Common myeloid progenitor, CD34-positive (primary cell): ENCODE measurements at places on chromosomes 1 and 21.

GRCh38 chr21:18370301-18370700, 33.3 kb downstream of the TMPRSS15 start:
- H3K4me1 ChIP-seq: no peaks in the 10 kb centered on the region
- H3K36me3 ChIP-seq: no peaks in the 10 kb centered on the region

- peaks cover 12% of the 10 kb centered on the region for H3K4me1 ChIP-seq
- H3K4me3 ChIP-seq: no peak overlapping the region
- H3K27ac ChIP-seq: no peak overlapping the region
- H3K36me3 ChIP-seq: no peaks in the 10 kb centered on the region
- H3K27me3 ChIP-seq: no peaks in the 10 kb centered on the region
Observed at GRCh38 chr1:86507935-86508582, 38.8 kb upstream of the CLCA4 start.

DNA sequence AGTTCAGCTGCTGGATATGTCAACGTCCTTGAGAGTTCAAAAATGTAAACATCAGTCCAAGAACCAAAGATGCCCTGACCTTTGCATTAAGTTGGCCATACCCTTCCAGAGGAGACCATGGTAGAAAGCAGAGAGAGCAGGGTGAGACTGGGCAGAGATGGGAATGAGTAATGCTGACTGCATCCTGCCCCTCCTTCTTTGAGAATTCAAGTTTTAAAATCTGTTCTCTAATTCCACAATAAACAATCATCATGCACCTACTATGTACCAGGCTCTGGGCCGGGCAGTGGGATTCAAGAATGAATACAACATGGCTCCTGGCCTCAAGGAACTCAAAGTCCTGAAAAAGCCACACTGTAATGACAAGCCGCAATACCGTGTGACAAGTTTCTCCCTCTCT, 3.9 kb upstream of the HAO2 start:
- H3K36me3 ChIP-seq: no peaks in the 10 kb centered on the region
- no peak overlapping the region for H3K27ac ChIP-seq
- H3K27me3 ChIP-seq: no peaks in the 10 kb centered on the region
- H3K4me3 ChIP-seq: no peak overlapping the region
- no peak for DNase-seq

DNA sequence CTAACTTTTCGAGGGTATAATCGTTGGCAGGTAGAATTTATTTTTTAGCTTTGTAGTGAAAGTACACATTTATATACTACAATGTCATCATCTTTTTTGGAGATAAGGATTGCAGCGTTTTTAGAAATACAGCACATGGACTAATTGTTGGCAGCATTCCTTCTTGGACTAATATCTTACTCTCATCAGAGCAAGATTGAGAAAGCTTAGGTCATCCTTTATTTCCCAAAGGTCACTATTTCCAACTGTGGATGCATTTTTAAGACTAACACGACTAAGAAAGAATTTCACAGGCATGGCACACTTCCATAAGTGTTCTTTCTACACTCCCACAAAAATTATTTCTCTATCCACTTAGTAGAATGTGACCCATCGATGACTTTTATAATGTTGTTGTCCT, 732.3 kb downstream of the NCAM2 start:
- no peaks in the 10 kb centered on the region for H3K4me1 ChIP-seq
- no peaks in the 10 kb centered on the region for H3K36me3 ChIP-seq
- no peak for DNase-seq
- H3K27ac ChIP-seq: no peak overlapping the region
- H3K4me3 ChIP-seq: no peak overlapping the region

GRCh38 chr1:77292551-77292950, 10.7 kb downstream of the AK5 start:
- no peak overlapping the region for H3K4me3 ChIP-seq
- no peak overlapping the region for H3K27ac ChIP-seq
- H3K4me1 ChIP-seq: no peaks in the 10 kb centered on the region
- no peaks in the 10 kb centered on the region for H3K27me3 ChIP-seq
- H3K36me3 ChIP-seq: no peaks in the 10 kb centered on the region

- H3K36me3 ChIP-seq: no peaks in the 10 kb centered on the region
- DNase-seq: no peak
- no peaks in the 10 kb centered on the region for H3K4me1 ChIP-seq
- H3K27me3 ChIP-seq: no peaks in the 10 kb centered on the region
- no peak overlapping the region for H3K4me3 ChIP-seq
- no peak overlapping the region for H3K27ac ChIP-seq
Observed at GRCh38 chr1:231976231-231976630, 349.6 kb downstream of the DISC1 start.

DNA sequence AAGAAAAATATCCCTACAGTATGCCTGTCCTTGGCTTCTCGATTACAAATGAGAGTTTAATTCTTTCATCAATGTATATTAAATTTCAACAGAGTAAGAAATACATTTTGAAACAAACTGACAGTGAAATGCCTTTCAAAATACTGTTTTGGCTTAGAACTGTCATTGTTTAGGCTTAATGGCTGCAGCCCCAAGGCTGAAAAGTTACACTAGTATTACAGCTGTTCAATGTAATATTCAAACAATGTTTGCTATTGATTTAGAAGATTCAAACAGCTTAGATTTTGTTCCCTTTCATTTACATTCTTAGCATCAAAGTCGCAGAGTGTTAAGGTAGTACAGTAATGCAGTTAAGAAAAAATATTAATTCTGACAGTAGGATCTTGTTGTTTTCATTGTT, 882.9 kb upstream of the ADGRL2 start:
- H3K4me3 ChIP-seq: no peak overlapping the region
- H3K36me3 ChIP-seq: no peaks in the 10 kb centered on the region
- H3K27me3 ChIP-seq: no peaks in the 10 kb centered on the region
- H3K4me1 ChIP-seq: no peaks in the 10 kb centered on the region
- no peak for DNase-seq

- H3K27ac ChIP-seq: peak overlapping the region; percentile 82
- no peaks in the 10 kb centered on the region for H3K36me3 ChIP-seq
- H3K4me3 ChIP-seq: no peak overlapping the region
- no peaks in the 10 kb centered on the region for H3K27me3 ChIP-seq
- H3K4me1 ChIP-seq: no peaks in the 10 kb centered on the region
Observed at GRCh38 chr1:12447307-12447706, 170.7 kb downstream of the DHRS3 start.

DNA sequence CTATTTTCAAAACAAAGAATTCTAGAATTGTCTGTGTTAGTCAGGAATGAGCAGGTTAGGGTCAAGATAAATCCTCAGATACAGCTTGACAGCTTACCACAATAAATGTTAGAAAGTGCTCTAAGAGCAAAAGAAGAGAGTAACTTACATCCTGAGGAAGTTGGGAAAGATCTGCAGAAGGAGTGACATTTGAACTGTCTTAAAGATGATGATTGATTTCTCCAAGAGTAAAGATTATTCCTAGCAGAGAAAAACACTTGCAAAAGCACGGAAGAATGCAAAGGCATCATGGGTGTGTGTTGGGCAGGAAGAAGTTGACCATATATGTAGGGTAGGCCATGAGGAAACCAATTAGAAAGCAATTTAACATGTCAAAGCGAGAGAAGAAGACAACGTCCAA, 175.4 kb downstream of the LRRC7 start:
- H3K4me3 ChIP-seq: no peak overlapping the region
- H3K27ac ChIP-seq: no peak overlapping the region
- no peaks in the 10 kb centered on the region for H3K36me3 ChIP-seq

DNA sequence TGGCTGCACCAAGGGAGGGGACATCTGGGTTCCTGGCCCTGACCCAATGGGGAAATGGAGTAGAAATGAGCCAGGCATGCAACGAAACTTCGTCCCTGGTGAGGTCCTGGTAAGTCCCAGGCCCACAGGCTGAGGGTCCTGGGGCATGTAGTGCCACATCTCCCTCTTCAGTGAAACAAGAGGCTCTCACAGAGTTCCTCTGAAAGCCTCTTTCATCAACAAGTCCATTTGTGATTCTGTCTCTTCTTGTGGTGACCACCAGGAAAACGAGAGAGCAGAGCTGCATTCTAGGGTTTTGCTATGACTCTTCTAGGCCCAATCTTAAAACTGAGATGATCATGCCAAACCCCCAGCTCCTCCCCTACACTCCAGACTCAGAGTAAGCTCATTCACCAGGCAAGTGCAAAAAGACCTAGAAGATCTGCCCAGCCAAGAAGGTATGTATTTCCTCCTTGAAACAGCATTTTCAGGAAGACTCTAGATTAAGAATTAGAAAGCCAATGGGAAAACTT, 24.3 kb upstream of the RNF220 start:
- no peak overlapping the region for H3K27ac ChIP-seq
- no peak overlapping the region for H3K4me3 ChIP-seq
- no peak for DNase-seq
- H3K27me3 ChIP-seq: peaks cover 1% of the 10 kb centered on the region
- no peaks in the 10 kb centered on the region for H3K36me3 ChIP-seq

GRCh38 chr1:25122747-25123146, 109.6 kb downstream of the SYF2 start:
- DNase-seq: no peak
- no peak overlapping the region for H3K4me3 ChIP-seq
- no peaks in the 10 kb centered on the region for H3K4me1 ChIP-seq
- no peaks in the 10 kb centered on the region for H3K36me3 ChIP-seq

GRCh38 chr1:207646944-207647579, 2.1 kb downstream of the CR1L start:
- H3K4me1 ChIP-seq: peaks cover 6% of the 10 kb centered on the region
- no peak overlapping the region for H3K4me3 ChIP-seq
- peaks cover 5% of the 10 kb centered on the region for H3K27me3 ChIP-seq

- no peak overlapping the region for H3K27ac ChIP-seq
- no peaks in the 10 kb centered on the region for H3K27me3 ChIP-seq
- H3K36me3 ChIP-seq: peaks cover 8% of the 10 kb centered on the region
- no peak overlapping the region for H3K4me3 ChIP-seq
Observed at GRCh38 chr1:184947497-184948256, 26.6 kb downstream of the NIBAN1 start.

DNA sequence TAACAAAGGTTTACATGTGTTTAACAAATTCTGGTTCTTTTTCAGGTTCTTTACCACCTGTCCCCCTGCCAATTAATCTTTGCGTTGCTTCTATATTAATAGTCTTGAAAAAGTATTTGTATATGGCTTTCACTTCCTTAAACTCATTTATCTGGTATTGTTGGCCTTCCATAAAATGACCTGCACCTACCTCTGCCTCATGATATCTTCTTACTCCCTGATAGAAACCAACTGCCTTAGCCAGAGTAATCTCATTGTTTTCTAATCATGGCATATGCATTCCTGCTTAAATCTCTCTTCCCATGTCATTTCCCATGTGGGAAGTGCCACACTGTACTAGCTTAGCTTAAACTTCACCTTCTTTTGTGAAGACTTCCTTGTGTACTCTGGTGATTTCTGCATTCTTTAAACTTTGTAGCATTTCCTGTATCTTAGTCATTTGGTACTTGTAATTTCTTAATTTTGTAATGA, 8.7 kb downstream of the SMG7 start:
- H3K27me3 ChIP-seq: no peaks in the 10 kb centered on the region
- H3K4me1 ChIP-seq: peaks cover 32% of the 10 kb centered on the region
- H3K27ac ChIP-seq: no peak overlapping the region

GRCh38 chr1:184503221-184503749, 116.5 kb downstream of the C1orf21 start:
- H3K27me3 ChIP-seq: no peaks in the 10 kb centered on the region
- DNase-seq: no peak
- peaks cover 13% of the 10 kb centered on the region for H3K4me1 ChIP-seq
- H3K27ac ChIP-seq: no peak overlapping the region
- H3K36me3 ChIP-seq: no peaks in the 10 kb centered on the region
- H3K4me3 ChIP-seq: no peak overlapping the region

DNA sequence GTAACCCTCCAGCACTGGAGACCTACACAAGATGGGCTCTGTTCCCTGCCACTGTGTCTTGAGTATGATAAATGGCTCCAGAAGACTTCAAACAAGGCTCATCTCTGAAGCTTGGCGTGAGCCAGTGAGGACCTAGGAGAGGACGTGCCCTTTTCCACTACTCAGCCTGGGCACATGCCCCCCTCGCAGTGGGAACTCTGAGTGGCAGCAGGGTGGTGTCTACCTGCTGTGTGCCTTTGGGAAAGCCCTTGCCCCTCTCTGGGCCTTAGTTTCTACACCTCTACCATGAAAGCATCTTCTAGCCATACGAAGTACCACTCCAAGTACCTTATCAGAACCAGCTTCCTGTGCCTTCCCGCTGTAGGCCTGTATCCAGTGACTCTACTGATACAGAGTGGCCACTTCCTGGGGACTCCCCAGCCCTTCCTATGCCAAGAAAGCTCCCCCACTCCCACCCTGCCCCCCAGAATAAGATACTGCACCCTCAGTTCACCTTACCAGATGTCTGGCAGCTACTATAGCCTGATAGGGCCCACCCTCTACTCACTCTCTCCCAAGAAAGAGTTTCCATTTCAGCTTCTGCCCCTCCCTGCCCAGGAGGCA, 3.1 kb upstream of the MOB3C start:
- no peak overlapping the region for H3K27ac ChIP-seq
- H3K4me3 ChIP-seq: no peak overlapping the region
- no peaks in the 10 kb centered on the region for H3K27me3 ChIP-seq
- H3K4me1 ChIP-seq: peaks cover 23% of the 10 kb centered on the region
- no peaks in the 10 kb centered on the region for H3K36me3 ChIP-seq

GRCh38 chr1:10308001-10308400, 90.9 kb upstream of the PGD start:
- no peaks in the 10 kb centered on the region for H3K27me3 ChIP-seq
- no peak overlapping the region for H3K4me3 ChIP-seq
- DNase-seq: no peak

DNA sequence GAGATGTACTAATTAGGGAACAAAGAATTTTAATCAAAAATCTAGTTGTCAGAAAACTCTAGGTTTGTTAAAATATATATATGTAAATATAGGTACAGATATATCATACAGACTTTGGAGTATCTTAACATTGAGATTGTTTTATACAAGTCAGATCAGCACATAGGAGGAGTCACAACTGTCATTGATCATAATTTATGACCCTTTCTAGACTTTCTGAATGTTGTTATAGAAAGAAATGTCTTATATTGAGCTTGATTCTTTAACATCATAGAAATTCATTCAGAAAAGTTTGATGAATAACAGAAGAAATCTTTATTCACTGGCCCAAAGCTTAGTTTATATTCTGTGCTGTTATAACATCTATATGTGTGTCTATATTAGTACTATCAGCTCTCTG, 185.8 kb downstream of the SDCCAG8 start:
- no peak overlapping the region for H3K27ac ChIP-seq
- H3K27me3 ChIP-seq: no peaks in the 10 kb centered on the region
- H3K36me3 ChIP-seq: no peaks in the 10 kb centered on the region
- H3K4me3 ChIP-seq: no peak overlapping the region

DNA sequence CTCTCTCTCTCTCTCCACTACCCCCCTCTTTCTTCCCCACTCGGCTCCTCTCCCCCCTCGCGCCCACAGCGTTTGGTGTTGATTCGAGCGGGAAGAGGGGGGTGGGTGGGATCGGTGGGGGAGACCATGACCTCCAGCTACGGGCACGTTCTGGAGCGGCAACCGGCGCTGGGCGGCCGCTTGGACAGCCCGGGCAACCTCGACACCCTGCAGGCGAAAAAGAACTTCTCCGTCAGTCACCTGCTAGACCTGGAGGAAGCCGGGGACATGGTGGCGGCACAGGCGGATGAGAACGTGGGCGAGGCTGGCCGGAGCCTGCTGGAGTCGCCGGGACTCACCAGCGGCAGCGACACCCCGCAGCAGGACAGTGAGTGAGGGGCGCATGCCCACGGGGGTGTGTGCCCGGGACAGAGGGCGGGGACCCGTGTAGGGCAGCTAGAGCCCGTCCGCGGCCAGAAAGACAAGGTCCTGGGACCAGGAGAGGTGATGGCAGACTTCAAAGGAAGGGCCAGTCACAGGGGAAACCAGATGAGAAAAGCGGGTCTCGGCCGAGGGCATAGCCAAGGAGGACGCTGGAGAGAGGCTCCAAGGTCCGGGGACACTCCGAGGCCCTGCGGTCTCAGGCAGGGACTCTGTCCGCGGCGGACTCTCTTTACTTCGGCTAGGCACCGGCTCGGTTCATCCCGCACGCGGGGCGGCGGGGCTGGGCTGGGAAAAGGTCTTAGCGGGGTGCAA, at the start of gene PRRX1:
Gene PRRX1 (plus strand): TSS at position 39 of the 735 bp plus-strand sequence. CDS start 88 bp downstream, at position 127.
- DNase-seq: peak; percentile 28
- H3K27me3 ChIP-seq: peaks cover 99% of the 10 kb centered on the region
- H3K27ac ChIP-seq: no peak within 1 kb of the TSS
- peaks cover 3% of the 10 kb centered on the region for H3K4me1 ChIP-seq
- H3K4me3 ChIP-seq: peak within 1 kb of the TSS; percentile 59
